WTC11 (cell line): ENCODE measurements at places on chromosomes 5 and 9.

DNA sequence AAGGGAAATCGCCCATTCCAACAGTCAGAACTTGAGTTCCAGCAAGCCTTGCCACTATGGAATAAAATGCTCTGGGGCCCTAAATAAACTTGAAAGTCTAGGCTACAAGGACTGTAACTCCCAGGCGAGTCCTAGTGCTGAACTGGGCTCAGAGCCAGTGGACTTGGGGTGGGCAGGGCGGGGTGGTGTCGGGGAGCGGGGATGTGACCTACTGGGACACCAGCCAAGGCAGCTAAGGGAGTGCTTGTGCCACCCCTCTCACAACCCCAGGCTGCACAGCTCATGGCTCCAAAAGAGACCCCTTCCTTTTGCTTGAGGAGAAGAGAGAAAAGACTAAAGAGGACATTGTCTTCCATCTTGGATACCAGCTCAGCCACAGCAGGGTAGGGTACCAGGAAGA lies 61.5 kb downstream of the MEIKIN start:
- no peak for DNase-seq

DNA sequence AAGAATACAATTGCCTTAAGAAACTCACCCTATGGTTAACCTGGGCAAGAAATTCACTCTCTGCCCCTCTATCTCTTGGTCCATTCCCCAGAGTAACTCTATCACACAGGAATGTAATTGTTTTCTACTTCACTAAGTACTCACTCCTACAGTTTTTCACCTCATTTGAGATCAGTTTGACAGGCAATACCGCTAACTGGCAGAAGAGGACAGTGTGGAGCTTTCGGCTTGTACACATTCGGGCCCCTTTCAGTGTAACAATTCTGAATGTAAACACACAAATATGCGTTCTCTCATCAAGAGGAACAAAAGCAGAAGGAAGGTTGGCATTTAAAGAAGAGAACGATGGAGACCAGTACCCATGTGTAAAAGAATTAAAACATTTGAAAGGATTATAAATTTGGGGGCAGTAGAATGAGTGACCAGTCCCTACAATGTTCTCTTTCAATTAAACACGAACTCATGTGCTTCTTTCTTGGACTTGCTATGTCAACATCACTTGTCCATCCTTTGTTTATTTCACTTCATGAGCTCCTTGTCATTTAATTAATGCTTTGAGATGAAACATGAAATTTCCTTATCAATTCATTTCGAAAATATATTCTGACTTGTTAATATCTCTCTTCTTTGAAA lies 188.5 kb upstream of the GRAMD2B start:
- peak; percentile 31 for DNase-seq

DNA sequence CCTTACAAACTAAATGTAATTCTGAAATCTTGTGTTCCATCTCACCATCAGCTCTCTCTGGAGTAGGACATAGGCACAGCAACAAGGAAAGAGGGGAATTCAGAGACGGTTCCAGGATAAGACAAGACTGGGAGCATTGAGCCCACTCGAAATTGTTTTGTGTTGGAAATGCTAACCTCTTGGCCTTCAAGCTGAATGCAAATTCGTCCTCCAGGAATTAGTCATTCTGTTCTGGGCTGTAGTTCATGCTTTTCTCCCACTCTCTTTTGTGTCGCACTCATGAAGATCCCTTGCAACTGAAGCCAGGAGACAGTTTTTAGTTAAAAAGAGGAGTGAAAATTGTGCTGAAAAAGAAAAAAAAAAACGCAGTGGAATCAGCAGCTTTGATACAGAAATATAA lies 121.7 kb upstream of the SEMA6A start:
- no peak for DNase-seq

- DNase-seq = no peak
Measured at GRCh38 chr9:125538092-125538473, 168.9 kb downstream of the MAPKAP1 start.

- DNase-seq = peak; percentile 26
Measured at GRCh38 chr5:60806591-60807243, 37.4 kb downstream of the ELOVL7 start.

DNA sequence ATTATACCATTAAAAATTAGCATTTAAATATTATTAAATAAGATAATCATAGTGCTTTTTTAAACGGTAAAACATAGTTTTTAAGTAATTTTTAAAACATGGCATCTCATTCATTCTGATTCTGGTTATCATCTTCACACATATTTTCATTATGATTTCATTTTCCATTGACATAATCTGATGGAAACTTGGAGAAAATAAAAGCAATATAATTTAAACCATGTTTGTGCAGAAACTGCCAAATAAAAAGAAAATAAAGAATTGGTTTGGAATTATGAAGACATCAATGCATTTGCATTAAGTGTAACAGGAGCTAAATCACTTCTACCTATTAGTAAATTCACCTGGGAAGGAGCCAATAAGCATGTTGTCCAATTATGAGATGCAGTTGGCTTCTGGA lies 490.1 kb upstream of the CD180 start:
- no peak for DNase-seq

- DNase-seq = no peak
Measured at GRCh38 chr9:123631862-123632261, 275.9 kb downstream of the CRB2 start.

- no peak for DNase-seq
Measured at GRCh38 chr5:131986161-131986912, 25.1 kb downstream of the ACSL6 start.

DNA sequence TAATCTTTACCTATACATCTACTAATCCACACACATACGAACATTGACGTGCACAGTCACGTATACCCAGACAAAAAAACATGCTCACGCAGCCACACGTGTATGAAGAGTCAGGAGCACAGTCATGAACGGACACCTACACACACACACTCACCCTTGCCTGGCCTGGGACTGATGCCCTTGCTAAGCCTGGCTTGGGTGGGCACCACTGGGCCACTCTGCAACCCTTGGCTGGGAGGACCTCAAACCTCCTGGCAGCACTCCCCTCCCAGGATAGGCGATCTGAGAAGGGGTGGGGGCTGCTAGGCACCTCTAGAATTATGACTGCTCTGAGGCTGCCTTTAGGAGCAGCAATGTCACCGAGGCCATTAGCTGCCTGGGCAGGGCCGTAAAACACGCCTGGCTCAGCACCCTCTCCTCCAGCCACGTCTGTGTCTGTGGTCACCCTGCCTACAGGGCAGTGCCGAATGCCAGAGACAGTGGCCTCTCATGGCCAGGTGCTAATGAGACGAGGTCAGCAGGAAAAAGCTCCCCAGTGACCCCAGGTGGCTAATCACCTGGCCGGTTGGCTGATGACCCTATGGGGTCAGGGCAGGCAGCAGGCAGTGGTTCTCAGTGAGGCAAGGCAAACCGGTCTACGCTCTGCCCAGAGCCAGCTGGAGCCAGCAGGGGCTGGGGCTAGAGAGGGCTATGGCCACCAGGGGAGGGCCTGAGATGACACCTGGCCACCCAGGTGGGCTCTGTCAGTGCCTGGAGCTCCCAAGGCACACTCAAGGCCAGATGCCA lies 33.7 kb upstream of the MVB12B start:
- no peak for DNase-seq

DNA sequence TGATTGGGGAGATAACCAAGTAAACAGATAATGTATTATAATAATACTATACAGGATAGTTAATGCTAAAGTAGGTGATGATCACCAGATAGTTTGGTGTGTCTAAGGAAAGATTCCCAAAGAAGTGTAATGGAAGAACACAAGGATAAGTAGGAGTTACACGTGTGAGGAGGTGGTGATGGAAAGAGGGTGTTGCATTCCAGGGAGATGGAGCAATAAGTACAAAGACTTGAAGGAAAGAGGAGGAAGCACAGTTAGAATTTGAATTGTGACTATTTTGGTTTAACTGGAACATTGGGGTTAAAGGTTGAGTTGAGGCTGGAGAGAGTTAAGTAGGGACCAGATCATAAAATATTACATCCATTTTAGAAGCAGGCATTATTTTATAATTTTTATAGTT lies 76.9 kb downstream of the IPO11 start:
- no peak for DNase-seq

DNA sequence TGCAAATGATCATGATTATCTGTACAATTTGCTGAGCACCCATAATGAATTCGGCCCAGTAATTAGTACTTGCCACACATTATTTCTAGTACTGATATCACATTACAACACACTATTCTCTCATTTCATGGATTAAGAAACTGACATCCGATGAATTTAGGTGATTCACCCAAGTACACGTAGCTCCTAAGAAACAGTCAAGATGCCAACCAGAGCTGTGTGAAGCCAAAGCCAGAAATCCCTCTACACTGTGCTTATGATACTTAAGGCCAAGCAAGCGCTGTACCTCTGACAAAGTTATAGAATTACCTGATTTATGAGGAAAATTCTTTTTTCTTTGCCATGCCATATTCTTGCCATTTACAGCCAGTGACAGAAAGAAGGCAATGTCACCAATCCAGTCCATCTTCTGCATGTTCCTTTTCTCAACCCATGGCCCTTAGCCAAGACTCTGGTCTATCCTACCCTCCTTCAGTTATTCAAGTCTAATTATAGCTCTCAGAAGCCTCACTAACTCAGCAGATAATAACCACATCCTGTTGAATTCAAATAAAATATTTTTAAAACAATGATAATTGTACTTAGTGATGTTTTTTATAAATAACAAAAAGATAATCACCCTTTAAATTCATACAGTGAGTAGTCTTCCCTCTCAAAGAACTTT lies 74.3 kb upstream of the PTGER4 start:
- no peak for DNase-seq

- no peak for DNase-seq
Measured at GRCh38 chr5:17212996-17213395, 4.4 kb upstream of the BASP1 start.

GRCh38 chr5:175695161-175696126 lies 37.6 kb downstream of the HRH2 start:
- no peak for DNase-seq

GRCh38 chr9:113504725-113505590 lies 41.4 kb downstream of the RGS3 start:
- no peak for DNase-seq

DNA sequence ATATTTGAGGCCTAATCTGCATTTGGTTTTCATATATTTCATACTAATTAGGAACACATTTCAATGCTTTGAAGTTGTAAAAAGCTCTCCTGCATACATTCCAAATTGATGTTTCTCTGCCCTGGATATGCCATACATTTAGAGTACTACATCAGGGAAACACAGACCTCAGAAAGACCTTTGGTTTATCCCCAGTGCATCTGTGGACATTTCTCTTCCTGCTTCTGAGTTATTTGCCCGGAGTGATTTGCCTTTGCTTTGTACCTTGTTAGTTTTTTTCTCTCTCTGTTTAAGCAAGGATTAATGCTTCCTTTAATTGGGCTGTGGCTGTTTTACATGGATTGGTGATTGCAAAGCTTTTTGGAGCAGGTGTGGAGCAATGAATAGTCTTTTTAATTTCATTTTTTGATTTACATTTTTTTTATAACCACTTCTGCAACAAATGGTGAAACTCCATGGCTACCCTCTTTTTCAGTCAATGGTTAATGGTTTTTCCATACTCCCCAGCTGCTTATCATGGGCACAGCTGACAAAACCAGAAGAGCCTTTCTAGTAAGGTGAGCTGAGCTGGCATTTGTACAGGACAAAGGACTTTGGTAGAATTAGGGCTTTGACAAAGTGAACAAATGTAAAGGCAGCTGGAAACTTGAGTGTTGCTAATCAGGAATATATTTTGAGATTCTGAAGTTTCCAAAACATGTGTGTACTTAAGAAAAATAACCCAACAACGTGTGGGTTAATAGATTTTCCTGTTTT lies 54.2 kb downstream of the ZSWIM6 start:
- no peak for DNase-seq

DNA sequence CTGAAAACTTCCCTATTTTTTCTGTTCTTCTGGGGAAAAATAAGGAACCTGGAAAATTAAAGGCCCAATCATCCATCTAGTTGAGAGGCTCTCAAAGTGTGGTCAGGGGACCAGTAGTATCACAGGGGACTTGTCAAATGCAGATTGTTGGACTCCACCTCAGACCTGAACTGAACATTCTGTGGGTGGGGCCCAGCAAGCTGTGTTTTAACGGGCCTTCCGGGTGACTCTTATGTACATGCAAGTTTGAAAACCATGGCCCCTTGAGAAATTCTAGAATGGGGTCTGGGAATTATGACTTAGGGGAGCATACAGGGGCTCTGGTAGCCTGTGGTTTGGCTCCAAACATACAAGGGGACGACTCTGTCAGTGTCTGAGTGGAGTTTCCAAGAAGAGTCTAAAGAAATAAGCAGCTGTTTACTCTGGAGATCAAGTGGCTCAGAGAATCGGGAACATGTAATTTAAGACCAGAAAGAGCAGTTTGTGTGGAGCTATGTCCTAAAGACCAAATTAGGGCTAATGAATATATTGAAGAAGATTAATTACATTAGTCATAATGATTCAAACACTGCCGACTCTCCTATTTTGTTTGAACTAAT lies 177.4 kb downstream of the SLC28A3 start:
- no peak for DNase-seq

DNA sequence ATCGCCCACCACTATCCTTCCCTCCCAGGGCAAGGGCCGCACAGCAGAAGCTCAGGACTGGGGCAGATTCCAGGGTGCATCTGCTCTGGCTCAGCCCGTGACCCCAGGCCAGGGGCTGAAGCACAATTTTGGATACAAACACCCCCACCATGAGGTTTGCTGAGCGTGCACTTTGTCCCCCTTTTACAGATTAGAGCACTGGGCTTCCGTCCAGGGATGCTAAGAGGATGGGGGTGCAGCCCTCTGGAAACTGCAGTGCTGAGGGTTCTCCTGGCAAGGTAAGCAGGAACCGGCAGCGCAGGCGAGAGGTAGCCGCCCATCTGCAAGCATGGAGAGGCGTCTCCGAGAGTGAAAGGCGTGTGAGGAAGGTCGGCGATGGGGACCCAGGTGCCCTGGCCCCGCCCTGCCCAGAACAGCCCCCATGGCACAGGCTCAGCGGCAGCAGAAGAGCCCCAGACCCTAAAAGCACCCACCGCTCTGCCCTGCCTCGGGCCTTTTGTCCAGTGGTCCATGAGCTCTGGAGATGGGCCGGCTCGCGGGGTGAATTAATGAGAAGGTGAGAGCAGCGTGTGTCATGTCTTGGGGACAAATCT lies 54.5 kb upstream of the OLFM1 start:
- no peak for DNase-seq

DNA sequence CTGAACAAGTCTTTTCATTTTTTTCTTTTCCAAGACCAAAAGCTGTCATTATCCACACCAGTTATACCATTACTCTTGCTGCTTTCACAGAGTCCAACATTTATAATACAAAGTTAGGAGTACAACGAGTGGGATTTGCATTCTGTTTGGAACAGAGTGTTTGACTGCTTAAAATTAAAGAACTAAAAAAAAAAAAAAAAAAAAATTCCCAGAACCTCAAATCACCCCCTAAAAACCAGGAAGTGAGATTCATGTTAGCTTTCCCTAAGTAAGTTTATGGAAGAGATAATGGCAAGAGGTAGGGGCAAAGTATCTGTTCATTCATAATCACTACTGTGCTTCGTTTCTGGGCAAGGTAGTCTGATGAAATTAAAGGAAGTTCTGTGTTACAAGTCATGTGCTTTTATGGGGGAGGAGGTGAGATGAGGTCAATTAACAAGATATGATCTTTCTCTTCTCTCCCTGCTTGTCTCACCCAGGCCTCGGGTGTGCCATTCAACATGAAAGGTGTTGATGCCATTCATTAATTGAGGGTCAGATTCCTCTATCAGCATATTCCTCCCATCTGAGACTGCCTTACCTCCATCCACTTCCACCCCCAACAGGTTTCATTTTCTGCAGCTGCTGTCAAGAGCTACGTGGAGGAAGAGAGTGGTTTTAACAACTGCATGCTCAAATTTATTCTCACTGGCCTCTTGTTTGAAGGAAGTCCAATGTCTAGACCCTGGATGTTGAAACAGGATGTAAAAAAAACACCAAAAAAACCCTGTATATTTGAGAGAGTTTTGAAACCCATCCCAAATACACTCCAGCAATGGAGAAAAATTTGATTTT lies 58.1 kb downstream of the MARCHF3 start:
- no peak for DNase-seq
